ENCODE measurements at places on chromosomes 7 and 10.

DNA sequence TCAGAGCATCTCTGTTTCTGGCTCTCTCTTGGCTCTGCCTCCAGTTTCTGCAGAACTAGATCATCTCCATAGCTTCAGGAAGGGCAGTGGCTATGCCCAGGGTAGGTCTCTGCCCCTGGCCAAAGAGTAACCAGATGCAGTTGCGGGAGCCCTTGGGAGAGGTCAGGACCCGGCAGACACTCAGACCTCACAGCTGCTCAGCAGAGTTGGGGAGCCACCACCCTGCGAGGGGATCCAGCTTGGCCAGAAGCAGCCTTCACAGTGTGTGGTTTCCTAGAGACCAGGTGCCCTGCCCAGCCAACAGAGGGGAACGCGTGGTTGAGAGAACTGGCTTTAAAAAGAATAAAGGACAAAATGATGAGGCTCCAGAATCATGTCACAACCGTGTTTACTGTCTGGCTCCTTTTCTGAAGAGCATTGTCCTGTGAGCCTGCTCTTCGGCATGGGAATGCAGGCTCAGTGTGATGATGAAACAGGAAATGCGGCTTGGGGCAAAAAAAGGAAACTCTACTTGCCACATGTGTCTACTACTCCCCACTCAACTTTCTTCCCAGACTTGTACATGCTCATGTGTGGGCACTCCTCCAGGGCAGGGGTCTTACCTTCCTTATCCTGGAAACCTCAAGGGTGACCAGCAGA, 243.1 kb downstream of the INHBA start:
- no peak for DNase-seq

GRCh38 chr10:34666008-34666704, 148.9 kb downstream of the PARD3 start:
- no peak for DNase-seq

DNA sequence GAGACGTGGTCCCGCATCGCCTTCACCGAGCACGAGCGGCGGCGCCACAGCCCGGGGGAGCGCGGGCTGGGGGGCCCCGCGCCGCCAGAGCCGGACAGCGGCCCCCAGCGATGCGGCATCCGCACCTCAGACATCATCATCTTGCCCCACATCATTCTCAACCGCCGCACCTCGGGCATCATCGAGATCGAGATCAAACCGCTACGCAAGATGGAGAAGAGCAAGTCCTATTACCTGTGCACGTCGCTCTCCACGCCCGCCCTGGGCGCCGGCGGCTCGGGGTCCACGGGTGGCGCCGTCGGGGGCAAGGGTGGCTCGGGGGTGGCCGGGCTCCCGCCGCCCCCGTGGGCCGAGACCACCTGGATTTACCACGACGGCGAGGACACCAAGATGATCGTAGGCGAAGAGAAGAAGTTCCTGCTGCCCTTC, 737 bp downstream of the CNNM2 start:
- DNase-seq = no peak

DNA sequence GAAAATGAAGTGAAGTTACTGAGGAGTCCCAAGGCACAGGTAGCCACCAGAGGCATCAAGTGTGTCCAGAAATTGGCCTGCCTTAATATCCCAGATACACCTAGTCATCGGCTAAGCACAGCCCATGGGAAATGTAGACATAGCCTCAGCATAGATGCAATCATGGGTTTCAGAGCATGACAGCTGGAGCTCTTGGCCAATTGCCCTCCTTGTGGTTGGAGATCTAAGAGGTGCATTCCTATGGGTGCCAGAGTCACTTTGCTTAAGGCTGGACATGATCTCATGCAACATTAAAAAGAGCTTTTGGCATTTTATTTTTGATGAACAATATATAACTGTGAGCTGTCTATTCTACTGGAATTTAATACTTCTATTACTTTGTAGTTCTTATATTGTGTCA, 758.0 kb upstream of the LRRTM3 start:
- DNase-seq = no peak

DNA sequence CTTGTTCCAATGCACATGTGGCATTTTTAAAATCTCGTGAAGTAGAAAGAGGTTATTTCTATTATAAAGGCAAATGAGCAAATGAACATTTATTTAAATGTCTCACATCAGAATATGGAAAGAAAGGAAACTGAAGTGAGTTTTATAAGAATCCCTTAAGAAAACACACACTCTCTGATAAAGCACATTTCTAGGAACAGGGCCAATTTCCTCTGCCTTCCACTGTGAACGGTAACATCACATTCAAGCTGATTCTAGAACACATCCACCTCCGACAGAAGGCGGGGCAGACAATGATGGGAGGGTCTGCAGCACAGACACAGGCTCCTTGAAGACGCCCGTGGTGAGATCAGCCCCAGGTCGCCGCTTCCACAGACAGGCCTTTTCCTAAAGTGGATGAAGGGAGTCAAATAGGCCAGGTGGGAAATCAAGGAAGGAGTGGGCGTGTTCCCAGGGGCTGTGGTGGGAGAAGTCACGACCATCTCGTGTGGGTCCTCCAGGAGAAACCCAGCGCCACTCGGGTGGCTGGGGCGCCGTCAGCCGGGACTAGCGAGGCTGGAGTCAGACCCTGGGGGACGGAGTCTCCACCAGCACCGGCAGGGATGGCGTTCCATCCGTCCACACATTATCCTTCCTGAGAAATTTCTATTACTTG, 31.1 kb downstream of the PITRM1 start:
- no peak for DNase-seq

GRCh38 chr7:27097686-27098577, 2.1 kb upstream of the HOXA1 start:
- DNase-seq = no peak

DNA sequence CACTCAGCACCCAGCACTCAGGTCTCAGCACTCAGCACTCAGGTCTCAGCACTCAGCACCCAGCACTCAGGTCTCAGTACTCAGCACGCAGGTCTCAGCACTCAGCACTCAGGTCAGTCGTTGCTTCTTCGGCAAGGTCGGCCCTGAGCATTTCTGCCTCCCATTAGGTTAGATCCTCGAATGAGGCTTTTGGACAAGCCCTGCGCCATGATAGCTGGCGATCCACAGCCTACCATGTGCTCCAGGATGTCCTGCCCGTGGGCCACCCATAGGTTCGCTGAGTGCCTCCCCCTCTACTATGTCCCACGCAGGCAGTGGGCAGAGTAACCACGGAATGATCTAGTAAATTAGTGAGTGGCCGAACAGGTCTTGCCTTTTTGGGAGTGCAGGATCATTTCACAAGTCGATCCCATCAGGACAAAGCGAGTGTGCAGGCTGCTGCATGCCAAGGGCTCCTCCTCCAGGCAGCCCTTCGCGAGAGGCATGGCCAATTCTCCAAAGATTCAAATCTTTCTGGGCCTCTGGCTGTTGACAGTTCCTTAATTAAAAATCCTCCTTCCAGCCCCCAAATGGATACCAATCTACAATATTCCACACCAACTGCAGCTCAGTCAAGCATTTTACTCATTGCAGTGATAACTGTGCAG, 206.3 kb downstream of the ADARB2 start:
- no peak for DNase-seq

- DNase-seq = no peak
Observed at GRCh38 chr10:11724938-11725776, 17.0 kb upstream of the ECHDC3 start.

- no peak for DNase-seq
Observed at GRCh38 chr10:71223347-71224058, 11.1 kb downstream of the UNC5B start.

DNA sequence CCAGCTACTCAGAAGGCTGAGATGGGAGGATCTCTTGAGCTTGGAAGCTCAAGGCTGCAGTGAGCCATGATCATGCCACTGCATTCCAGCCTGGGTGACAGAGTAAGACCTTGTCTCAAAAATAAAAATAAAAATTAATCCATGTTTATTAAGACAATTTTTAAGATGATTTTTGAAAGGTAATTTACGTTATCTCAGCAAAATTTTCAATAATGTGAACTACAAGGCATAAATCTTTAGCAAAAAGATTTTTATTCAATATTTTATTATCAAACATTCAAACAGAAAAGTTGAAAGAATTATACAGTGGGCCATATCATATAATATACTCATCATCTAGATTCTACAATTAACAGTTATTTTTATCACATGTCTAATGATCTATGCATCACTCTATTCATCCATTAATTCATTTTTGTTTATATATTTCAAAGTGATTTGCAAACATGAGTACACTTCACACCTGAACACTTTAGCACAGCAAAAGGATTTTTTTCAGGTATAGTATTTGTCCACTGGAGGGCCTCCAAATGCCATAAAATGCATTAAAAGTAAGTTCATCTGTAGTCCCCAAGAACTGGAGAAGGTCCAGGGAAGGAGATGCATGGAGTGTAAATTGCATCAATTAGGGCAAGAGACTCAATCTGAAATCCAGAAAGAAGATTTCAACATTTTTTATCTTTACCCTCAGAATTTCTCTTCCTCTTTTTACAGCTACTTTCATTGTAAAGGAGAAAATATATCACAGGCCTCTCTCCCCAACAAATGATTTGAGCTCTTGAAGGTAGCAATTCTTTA, 38.6 kb upstream of the RSBN1L start:
- DNase-seq = no peak

GRCh38 chr10:114881417-114881816, 56.6 kb upstream of the TRUB1 start:
- DNase-seq = no peak

DNA sequence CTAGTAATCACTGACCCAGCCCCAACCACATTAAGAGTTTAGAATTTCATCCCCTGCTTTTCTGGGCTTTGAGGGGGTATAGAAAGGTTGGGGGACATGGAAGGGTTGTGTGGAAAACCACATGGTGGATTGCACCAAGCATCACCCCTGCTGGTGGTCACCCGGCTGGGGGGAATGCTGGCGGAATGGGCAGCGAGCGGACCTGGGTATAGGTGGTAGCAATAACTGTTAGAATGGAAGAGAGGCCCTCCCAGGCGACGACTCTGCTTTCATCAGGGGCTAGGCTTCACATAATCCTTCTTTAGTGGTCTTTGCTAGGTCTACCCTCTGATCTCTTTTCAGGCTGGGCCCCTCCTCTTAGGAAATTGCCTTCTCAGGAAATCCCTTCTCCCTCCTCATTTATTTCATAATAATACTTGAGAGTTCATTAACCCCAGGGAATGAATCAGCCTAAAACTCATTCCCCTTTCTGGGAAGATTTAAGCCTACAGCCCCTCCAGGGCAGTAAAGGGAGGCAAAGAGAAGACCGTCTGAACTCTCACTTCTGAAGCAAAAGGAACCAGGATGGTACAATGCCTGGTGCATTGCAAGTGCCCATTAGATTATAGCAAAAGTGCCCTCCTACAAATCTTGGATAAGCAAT, 90.7 kb upstream of the LEP start:
- DNase-seq = no peak

DNA sequence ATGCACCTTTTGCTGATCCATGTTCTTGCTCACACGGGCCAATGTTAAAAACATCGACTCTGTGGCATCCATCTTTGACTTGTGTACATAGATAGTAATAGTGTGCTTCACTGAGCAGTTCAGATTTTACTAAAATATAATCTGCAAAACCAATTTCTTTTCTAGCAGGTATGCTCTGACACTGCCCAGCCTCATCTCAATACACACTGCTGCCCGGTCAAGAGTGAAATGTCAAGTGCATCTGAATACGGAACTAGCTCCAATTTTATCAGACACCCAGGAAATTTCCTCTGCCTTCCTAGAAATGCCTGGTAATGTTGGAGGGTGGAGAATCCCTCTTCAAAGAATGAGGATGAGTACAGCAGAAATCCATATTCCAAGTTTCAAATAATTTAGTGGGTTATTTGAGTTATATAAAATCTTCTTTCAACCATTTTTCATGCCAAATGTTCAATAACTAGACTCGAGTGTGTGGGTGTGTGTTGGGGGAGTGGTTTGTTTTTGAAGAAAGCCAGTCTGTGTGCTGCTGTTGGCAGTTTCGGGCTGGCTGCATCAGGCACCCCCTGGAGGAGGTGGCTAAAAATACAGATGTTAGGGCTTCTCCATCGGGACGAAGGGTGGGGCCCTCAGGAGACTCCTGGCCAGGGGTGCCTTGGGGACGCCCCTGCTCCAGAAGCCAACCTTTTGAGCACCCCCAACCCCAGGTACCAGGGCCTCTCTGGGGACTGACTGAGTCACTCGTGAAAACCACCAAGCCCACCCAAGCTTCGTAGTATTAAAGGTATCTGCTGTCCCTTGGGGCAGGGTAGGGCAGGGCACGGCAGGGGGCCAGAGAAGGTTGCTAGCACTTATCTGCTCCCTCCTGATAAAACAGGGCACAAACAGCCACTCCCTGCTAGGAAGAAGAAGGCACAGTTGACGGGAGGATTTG, 15.4 kb downstream of the CTBP2 start:
- no peak for DNase-seq

- DNase-seq = no peak
Observed at GRCh38 chr10:122062831-122063674, 74.1 kb downstream of the TACC2 start.

DNA sequence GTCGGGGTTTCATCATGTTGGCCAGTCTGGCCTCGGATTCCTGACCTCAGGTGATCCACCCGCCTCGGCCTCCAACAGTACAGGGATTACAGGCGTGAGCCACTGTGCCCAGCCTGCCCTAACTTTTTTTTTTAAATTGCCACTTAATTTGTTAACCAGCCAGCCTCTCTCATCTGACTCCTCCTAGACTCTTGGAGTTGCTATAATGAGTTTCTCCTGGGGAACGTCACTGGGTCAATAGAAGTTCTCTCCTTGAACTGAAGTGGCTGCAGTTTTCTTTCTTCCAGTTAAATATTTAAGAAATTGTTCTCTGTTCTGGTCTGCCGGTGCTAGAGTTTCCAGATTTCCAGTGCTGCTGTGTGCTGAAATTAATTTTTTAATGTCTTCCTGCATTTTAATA, 27.6 kb downstream of the NEUROD6 start:
- DNase-seq = no peak

- DNase-seq = no peak
Observed at GRCh38 chr10:97849103-97849686, 448 bp upstream of the GOLGA7B start.
